ENCODE measurements at places on chromosomes 7 and 10.

- DNase-seq: no peak
Measured at GRCh38 chr7:2869981-2870380, 25.9 kb upstream of the GNA12 start.

DNA sequence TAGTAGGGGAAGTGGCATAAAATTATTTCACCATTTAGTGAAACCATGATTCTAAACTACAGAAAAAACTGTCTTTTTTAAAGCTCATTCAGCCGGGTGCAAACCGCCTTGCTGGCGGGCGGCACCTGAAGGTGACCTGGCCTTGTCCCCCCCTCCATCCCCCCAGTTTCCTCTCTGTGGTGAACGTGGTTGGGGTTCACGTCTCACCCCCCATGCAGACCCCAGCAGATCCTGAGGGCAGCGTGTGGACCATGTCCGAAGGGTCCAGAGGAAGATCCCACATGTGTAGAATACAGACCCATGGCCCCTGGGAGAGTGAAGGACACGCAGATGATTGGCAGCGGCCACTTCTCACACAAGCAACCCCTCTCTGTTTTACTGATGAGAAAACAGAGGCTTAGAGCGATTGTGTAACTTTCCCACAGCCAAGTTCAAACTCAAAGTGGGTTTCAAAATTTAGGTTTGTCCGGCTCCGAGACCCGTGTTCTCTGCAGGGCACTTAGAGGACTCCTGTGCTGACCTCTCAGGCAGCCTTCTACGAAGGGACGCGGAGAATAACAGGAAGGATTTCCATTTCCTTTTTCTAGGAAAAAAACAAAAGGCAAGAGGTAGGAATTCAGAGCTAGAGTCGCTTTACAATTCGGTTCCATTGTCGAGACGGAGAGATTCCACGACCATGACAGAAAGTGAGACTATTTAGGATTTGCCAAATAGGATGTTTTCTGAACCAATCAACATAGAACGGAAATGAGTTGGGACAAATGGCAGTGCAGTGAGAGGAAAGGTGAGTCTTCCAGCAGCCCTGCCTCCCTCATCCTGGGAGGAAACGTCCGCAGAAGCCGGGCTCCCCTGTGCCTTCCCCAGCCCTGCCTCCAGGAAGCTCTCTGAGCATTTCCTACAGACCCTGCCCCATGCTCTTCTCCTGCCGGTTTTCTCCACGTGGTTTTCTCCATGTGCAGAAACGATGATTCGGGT lies 67.6 kb upstream of the PITRM1 start:
- no peak for DNase-seq

- DNase-seq: no peak
Measured at GRCh38 chr7:137371616-137372015, 28.1 kb upstream of the PTN start.

DNA sequence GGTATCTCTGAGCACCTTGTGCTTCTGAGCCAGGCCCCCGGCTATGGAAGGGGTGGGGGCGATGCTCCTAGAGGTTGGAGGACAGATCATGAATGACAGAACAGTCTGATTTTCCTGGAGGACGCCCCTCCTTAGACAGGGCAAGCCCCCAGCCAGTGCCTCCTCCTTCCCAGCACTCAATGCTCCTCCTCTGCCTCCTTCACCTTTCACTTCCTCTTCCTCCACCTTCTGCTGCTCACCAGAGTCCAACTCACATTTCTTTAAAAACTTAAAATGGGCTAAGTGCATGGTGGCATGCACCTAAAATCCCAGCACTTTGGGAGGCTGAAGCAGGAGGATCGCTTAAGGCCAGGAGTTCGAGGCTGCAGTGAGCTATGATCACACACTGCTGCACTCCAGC lies 71.1 kb upstream of the CUX1 start:
- DNase-seq: no peak

DNA sequence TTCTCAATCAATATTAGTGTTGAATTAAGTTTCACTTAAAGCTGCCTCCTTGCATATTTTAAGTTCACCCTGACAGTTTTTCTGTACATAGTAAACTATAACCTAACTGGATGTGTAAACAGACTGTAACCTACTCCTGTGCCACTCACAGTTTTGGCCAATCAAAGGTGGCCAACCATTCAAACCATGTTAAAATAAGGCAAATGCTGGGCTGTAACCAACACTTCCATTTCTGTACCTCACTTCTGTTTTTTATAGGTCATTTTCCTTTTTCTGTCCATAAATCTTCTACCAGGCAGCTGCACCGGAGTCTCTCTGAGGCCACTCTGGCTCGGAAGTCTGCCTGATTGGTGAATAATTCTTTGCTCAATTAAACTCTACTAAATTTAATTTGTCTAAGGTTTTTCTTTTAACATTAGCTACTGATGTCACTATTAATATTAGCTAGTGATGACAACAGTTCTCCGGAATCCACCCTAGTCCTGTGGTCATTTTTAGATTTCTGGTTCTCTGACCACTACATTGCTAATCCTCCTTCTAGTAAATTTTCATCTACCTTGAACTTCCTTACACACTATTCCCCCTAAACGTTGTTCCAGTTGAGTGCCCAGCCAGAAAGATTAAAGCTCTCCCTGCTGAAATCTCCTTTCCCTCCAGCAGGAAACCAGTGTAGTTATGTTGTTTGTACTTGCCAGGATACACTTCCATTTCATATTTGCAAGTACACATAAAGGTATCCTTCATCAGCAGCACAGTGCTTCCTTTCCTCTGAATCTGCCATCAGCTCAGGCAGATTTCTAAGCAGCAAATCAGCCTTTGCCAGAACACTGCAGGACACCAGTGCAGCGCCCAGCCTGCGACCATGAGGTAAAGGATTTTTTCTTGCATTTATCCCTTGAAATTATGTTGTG lies 18.6 kb upstream of the IFIT2 start:
- no peak for DNase-seq

GRCh38 chr7:4770886-4771285 lies 4.5 kb upstream of the AP5Z1 start:
- no peak for DNase-seq

- DNase-seq: no peak
Measured at GRCh38 chr7:121745856-121746255, 127.1 kb upstream of the PTPRZ1 start.

DNA sequence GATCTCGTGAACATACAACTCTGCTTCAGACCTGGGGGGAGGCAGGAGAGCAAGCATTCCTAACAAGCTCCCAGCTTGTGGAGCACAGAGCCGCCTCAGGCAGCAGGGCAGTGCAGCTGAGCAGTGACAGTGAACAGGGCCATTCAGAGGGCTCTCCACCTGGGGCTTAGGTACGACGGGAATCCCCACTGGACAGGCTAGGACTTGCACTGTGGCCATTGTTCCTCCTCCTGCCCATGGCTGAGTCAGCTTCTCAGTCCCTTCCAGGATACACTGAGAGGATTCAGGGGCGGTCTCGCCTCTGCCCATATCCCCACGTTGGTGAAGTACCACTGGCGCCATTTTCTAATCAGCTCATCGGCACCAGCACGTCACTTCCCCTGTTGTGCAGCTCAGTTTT lies 71.1 kb downstream of the FIGNL1 start:
- no peak for DNase-seq

- DNase-seq: no peak
Measured at GRCh38 chr7:97011536-97012364, 6.4 kb downstream of the DLX6 start.

DNA sequence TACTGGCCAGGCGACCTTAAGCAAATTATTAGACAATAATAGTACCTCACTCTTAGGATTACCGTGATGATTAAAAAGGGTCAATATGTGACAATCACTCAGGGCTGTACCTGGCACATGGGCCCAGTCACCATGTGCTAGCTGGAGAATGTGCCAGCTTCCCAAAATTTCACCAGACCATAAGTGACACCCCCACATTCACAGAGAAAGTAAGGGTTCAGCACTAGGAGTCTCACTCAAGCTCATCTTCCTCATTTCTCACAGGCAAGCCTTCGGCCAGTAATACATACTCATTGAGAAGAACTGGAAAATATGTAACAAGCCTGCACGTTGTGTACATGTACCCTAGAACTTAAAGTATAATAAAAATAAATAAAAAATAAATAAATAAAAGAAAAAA lies 22.4 kb upstream of the C10orf71 start:
- DNase-seq: no peak

DNA sequence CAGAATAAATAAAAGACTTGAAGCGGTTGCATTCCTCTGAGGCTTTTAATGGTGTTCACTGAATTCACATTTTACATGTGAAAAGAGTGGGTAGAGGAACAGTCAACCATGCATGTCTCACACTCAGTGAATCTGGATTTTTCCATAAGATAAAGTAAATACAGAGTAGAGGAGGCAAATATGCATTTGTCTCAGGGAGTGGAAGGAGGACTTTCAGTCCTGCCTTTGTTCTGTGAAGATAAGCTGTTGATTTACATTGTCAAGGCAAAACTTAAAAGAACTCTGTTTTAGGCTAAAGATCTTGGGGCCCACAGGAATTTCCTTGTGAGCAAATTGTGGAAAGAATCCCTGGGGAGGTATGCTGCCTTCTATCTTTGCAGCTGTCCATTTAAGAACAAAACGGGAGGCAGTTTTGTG lies 825.3 kb upstream of the MBL2 start:
- DNase-seq: no peak

DNA sequence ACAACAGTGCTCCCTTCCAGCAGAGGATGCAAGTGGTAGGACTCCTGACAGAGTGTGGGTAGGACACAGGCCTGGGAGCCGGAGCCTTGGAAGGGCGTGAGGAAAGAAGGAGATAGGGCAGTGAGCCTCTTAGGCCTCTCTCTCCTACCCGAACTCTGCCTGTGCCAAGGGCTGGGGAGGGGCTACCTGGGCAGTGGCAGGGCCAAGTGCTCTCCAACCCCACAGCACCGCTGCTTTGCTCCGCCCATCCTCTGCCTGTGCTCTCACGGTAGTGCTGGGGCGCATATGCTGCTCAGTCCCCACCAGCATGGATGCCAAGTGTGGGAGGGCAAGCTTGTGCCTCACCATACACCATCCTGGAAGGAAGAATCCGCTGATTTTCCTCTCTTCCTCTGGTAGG lies 7.5 kb downstream of the FAM131B start:
- no peak for DNase-seq

DNA sequence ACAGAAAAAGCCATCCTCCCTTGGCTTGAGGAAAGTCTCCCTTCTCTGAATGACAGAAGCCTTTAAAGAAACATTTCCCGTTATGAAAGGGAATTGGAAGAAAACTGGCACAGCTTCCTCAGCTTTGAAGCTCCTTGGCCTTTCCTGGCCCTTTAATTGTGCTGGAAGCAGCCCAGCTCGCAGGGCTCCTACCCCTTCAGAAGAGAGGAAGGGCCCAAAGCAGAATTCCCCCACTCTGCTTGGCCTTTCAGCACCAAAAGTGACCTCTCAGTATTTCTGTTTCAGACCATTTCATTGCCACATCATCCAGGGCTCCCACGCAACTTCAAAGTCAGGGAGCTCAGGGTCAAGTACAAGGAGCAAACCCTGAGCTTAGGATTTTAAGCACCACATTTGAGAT lies 4.2 kb downstream of the AFAP1L2 start:
- DNase-seq: no peak

GRCh38 chr10:98186681-98187080 lies 52.2 kb downstream of the R3HCC1L start:
- DNase-seq: no peak

DNA sequence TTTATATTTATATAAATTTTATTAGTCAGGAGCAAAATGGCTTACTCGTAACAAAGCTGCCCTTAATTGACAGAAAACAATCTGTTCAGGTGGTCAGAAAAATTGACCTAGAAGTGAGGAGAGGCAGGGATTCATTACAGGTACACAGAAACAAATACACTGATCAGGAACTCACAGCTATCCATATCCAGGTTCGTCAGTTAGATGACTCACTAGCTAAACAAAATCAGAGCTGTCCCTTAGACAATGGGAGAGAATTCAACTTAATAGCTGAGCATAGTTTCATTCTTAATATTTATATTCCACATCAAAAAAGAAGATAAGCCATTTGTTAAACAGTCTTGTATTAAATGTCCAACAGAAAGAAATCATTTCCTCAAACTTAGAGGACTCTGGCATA lies 41.7 kb downstream of the HYCC1 start:
- no peak for DNase-seq

GRCh38 chr7:117014673-117015133 lies 61.4 kb downstream of the ST7 start:
- DNase-seq: no peak

- DNase-seq: no peak
Measured at GRCh38 chr10:65805993-65806392, 1119.8 kb upstream of the LRRTM3 start.

- no peak for DNase-seq
Measured at GRCh38 chr7:47819607-47819920, 128.7 kb downstream of the PKD1L1 start.

Data from stimulated activated CD4-positive, alpha-beta T cell treated with anti-CD3 and anti-CD28 coated beads, Interleukin-2, amount 100 ng/mL, for 4 hours (primary cell).